Fibroblast of skin of left biceps (primary cell): ENCODE measurements at places on chromosomes 11 and 22.

- DNase-seq = no peak
These were observed 179.3 kb upstream of the RAG2 start for GRCh38 chr11:36777311-36777710.

- peak; percentile 18 for DNase-seq
These were observed 18.0 kb downstream of the PAAF1 start for GRCh38 chr11:73894725-73895335.

GRCh38 chr11:32705309-32706033 is 89.0 kb downstream of the CCDC73 start:
- DNase-seq = no peak

GRCh38 chr11:38968951-38969350 is 2370.9 kb upstream of the RAG2 start:
- no peak for DNase-seq

DNA sequence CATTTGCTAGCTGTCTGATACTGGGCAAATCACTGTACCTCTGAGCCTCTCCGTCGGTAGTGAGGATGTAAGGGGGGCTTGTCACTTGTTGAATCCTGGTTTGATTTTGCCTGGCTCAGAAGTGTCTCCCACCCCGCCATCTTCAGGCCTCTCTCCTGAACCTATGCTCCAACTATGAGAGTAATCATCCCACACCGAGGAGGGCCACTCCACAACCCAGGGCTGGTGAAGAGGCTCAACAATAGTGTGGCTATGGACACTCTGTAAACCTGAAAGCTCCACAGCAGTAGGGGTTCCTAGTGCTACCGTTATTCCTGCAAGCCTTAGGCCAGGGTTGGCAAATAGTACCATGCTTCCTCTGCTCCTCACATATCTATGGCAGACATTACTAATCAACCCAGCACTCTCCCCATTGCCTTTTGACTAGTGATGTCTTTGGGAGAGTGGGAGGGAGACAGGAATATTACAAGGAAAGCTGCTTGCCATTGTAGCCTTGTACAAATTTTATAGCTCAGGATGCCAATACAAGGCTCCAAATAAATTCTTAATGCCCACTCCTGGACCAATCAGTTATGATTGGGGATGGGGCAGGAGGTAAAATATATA is 134.0 kb upstream of the TEAD1 start:
- no peak for DNase-seq

- no peak for DNase-seq
These were observed 19.9 kb downstream of the SERGEF start for GRCh38 chr11:17992916-17993315.

DNA sequence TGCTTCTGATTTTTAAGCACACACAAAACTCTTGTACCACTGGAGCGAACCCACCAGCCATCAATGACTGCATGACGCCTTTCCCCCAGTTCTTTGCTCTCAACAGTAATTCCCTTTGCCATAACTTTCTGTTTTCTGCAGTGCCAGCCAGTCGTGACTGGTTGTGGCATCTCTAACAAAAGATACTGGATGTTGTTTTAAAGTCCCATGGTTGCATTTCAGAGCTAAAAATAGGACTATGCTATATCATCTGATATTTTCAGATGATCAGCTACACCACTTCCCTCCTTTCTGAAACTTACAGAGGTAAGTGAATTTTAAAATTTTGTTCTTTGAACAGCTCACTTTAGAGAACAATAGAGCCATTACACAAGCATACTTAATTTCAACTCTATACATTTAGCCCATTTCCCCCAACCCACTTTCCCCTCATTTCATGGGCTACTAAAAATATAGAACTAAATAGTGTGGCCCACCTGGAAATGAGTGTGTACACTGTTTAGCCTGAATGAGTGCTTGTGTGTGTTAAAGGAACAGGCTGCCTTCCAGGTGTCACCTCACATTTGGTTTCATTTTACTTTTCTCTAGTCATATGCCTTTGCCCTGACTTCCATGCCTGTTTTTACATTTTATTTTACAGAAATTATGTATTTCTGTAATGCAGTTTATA is 136.9 kb upstream of the ZC3H12C start:
- DNase-seq = no peak

- no peak for DNase-seq
These were observed 44.6 kb downstream of the CYB5R2 start for GRCh38 chr11:7628660-7629059.

DNA sequence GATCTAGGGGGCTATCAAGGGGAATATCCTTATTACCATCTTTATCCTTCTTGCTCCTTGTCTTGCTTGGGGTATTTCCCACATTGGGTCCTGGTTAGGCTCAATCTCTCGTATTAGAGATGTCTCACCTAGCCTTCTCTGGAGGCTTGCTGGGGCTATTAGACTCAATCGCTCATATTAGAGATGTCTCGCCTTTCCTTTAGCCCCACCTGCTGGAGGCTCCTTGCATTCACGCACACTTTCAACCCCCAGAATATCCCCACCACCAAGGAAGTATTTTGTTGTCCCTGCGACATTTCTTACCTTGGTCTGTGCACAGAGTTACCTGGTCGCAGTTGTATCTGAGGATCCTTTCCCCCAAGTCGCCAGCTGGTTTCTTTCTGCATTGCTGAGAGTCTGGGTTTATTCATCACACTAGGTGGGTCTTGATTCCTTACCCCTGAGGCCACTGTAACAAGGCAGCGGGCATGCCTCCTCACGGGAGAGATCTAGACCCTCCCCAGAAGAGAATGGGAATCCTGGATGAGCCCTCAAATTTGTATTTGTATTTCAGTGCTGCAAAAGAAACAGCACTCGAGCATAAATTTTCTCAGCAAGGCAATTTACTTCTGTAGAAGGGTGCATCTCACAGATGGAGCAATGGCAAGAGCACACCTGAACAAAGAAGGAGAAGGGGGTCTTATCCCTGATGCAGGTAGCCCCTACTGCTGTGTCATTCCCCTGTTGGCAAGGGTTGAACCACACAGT is 15.9 kb upstream of the HYLS1 start:
- DNase-seq = no peak

GRCh38 chr11:68158580-68158979 is 37.4 kb upstream of the CHKA start:
- DNase-seq = no peak

DNA sequence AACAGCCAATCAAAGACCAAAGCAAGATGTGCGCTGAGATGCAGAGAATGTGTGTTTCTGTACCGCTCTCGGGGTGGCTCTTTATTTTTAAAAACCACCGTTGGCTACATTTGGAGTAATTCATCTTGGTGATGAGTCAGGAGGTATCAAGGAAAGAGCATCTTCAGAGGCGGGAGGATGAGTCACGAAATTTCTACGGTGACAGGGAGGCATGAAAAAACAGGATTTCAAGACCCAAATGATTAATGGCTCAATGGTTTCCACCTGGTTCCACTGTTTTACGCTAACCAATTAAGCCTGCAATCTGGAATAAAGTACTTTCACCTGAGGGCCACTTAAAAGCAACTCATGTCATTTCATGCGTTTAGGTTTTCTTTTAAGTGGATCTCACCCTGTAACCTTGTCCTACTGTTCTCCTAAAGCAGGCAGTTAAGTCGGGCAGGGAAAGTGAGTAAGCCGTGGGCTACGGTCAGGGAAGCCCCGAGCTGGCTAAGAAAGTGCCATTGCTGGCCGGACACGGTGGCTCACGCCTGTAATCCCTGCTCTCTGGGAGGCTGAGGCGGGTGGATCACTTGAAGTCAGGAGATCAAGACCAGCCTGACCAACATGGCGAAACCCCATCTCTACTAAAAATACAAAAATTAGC is 74.6 kb downstream of the CELSR1 start:
- no peak for DNase-seq

DNA sequence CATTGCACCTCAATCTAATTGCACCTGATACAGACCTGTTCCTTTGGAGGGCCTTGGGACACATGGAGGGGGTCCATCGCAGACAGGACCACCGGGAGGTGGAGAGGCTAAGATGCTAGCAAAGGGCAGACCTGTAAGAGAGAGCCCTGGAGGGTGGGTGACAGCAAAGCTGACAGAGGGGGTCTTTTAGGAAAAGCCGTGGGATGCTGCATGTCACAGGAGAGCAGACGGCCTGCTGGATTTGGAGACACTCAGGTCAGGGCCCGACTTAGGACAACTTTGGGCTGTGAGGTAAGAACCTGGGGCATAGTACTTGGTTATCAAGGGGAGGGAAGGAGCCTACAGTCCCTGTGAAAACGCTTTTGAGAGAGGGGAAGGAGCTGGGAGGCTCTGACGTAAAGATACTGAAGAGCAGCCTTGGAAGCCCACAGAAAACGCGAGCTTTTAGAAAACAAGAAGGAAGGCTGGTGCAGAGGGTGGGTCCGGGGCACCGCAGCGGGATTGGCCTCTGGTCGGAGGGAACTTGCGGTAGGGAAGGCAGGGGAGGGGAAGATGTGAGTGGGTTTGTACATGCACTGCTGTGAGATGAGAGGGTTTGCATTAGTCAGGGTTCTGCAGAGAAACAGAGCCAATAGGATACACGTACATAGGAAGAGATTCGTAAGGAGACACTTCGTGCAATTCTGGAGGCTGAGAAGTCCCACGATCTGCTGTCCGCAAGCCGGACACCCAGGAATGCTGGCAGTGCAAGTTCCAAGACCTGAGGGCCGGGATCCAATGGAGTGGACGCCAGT is 868.5 kb downstream of the TBC1D22A start:
- DNase-seq = no peak

GRCh38 chr22:37232140-37232998 is 11.7 kb downstream of the RAC2 start:
- DNase-seq = no peak

GRCh38 chr22:41822317-41823057 is 10.4 kb upstream of the SREBF2 start:
- peak; percentile 33 for DNase-seq

DNA sequence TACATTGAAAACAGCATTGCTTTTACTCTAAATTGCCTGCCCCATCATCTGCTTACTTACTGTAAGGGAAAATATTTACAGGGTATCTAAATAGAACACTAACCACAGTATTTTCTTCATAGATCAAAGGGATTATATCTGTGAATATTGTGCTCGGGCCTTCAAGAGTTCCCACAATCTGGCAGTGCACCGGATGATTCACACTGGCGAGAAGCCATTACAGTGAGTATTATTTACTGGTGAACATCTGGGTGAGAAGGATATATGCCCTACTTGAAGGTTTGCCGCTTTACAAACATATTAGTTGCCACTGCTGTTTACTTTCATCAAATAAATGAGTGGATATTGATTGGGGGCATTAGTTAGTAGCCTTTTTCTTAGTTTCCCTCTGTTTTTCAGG is 5.9 kb upstream of the CNTF start:
- peak; percentile 70 for DNase-seq

- no peak for DNase-seq
These were observed 37.5 kb upstream of the RTL6 start for GRCh38 chr22:44535362-44536095.

GRCh38 chr11:72430741-72431570 is 3.4 kb downstream of the CLPB start:
- DNase-seq = no peak

DNA sequence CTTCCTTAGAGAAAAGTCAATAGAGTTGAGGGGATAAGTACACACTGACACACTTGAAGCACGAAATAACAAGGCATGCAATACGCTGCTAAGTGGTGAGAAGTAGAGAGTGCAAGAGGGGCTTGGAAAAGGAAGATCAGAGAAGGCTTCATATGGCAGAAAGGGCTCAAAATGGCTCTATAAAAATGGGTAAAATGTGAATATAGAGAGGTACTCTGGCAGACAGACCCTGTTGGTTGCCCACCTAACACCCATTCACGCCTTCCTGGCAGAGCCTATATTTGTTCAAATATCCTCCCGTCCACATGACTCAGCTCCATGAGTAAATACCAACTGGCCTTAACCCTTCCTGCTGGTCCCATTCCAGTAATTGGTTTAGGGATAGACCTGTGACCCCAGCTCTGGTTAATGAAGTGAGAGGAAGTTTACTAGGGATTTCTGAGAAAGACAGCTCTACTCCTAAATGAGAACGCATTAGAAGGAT is 38.9 kb upstream of the CCDC34 start:
- no peak for DNase-seq

- no peak for DNase-seq
These were observed 133.5 kb upstream of the ZBED5 start for GRCh38 chr11:10991393-10991792.

DNA sequence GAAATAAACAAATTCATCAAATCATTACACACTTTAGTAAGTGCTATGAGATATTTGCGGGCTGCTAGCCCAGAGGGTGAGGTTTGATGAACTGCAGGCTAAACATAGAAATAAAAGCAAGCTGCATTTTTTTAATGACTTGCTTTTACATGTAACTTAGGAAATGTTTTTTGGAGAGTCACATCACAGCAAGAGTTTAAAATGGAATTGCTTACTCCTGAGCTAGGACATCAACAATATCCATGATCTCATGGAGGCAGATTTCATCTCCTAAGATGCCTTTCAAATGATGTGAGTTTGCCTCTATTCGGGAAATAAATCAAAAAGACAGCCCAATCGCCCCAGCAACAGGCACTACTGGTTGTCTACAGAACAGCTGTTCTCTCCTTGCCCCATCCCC is 73.4 kb upstream of the CD44 start:
- DNase-seq = no peak

DNA sequence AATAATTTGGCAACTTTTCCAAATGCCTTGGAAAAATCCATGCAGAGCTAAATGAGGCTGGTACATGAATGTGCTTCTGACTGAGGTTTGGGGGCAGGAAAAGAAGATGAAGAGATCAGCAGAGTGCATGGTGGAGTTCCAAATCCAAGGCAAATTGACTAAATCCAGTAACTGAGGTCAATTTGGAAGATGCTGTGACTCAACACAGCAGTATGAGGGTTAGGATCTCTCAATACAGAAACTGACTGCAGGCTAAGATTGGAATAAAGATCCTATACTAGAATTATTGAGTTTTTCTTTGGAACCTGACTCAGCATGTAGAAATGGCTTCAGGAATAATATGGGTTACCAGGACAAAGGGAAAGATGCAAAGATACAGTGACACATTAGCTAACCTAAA is 99.3 kb upstream of the FAT3 start:
- no peak for DNase-seq

- DNase-seq = no peak
These were observed 624 bp downstream of the CBL start for GRCh38 chr11:119206511-119207414.
